ENCODE measurements at places on chromosomes 2 and 18.

- no peak for DNase-seq
Measured at GRCh38 chr2:16669388-16669787, 3.8 kb upstream of the CYRIA start.

DNA sequence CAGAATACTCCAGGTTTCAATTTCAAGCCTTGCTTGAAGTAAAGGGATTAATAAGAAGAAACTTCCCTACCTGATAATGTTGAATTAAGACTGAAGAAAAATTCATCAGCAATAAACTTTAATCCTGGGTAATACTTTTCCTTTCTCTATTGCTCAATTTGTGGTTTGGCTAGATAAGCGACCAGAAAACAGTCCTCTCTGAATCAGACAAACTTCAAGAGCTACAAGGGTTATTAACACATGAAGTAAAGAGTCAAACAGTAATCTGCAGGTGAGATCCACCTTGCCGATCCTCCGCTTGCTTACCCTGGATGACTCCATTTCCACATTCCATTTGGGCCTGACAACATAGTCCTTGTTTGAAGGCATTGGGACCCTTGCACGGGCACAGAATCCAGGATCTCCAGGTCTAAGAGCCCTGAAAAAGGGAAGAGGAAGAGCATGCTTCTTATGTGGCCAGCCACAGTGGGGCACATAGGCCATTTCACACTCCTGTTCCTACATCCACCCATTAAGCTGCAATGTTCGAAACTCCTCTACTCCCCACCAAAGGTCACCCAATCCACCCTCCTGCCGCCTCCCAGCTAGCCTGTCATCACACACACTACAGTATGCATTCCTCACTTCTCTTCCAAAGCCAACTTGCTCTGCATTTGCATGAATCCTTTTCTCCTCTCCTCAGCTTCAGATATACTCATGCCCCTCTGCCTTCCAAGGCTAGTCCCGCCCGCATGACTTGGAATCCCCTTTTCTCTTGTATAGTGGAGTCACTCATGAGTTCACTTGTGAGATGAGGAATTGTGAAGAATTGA lies 39.8 kb downstream of the IWS1 start:
- no peak for DNase-seq

GRCh38 chr2:160417745-160418397 lies 75.7 kb downstream of the RBMS1 start:
- DNase-seq = peak; percentile 88

GRCh38 chr2:72349016-72349415 lies 201.4 kb upstream of the CYP26B1 start:
- DNase-seq = no peak

GRCh38 chr18:7601246-7601615 lies 34.1 kb downstream of the PTPRM start:
- no peak for DNase-seq

GRCh38 chr2:53452400-53452799 lies 315.2 kb upstream of the CHAC2 start:
- no peak for DNase-seq

GRCh38 chr2:23380562-23381065 lies 4.4 kb upstream of the KLHL29 start:
- DNase-seq = no peak

GRCh38 chr18:59344996-59345395 lies 14.1 kb downstream of the LMAN1 start:
- DNase-seq = no peak

DNA sequence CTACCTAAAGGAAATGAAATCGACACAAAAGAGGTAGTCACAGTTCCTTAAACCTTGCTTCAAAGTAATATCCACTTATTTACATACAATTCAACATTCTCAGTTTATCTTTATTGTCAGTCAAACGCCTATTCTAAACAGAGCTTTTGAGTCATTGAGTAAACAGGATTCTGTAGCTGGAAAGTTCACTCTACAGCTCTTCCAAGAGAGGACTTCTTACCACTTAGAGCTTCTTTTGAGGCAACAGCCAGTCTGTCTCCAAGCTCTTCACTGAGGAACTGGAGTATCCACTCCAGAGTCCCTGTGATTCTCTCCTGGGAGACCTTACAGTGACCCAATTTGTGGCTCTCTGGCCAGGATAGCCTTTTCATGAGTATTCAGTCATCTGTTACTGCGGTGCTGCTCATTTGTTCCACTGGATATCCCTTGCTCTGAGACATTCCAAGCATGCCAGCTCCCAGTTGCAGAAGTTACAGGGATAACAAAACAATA lies 210.9 kb upstream of the OSR1 start:
- DNase-seq = no peak

DNA sequence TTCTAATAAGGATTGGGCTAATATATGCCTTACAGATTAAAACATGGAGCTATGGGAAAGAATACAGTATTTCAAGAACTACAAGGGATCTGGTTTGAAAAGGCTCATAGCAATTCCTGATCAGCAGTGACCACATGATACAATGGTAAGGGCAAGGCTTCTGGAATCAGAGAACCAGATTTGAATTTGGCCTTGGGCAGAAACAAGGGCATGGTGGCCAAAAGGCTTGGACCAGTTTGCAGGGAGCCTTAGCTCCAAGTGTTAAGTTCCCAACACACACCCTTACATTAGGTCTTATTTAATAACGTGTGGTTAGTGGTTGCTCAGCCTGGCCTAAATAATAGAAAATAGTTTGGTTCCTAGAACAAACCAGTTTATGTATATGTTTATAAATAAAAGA lies 87.7 kb downstream of the ZAP70 start:
- no peak for DNase-seq

DNA sequence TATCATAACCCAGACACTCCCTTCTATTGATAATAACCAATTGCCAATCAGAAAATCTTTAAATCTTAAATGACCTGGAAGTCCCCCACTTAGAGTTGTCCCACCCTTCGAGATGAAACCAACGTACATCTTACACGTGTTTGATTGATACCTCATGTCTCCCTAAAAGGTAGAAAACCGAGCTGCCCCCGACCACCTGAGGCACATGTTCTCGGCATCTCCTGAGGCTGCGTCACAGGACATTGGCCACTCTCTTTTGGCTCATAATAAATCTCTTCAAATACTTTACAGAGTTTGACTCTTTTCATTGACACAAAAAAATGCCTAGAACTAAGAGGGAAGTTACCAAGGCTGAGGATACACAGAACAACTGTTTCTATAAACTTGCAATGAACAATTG lies 190.0 kb downstream of the RTP5 start:
- DNase-seq = no peak

DNA sequence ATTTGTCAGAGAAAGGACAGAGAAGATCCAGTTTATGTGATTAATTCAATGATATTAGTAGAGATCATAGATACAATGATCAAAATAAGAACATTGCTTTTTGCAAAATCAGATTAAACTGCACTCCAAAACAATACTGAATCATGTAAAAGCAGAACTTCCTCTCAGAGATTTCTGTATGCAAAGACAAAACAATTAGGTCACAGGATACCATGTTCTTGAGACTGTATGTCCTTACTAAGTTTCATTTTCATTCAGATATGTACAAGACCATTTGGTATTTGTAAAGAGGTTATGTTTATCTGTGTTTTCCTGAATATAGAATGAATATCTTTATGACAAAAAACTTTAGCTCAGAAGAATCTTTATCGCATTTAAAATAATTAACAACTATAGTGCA lies 161.8 kb downstream of the DLGAP1 start:
- DNase-seq = no peak

GRCh38 chr2:118251427-118251826 lies 163.2 kb downstream of the INSIG2 start:
- peak; percentile 28 for DNase-seq

- peak; percentile 59 for DNase-seq
Measured at GRCh38 chr2:168632709-168633121, 169.7 kb upstream of the NOSTRIN start.

DNA sequence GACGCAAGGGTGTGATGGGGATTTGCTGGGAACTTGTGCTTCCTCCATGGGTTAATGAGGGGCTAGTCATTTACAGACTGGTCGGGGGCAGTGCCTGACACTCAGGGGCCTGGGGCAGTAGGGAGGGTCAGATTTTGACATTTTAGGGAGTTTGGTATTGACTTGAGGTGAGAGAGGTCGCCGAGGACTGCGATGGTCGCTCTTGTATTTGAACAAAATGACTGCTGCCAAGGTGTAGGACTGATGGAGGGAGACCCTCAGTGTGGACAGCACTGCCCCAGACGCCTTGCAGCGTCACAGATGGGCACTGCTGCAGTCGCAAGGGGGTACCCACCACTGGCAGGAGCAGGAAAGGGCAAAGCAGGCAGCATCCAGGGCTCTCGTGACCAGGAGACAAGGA lies 182.9 kb downstream of the RTP5 start:
- no peak for DNase-seq

- no peak for DNase-seq
Measured at GRCh38 chr2:94874277-94874997, 3.2 kb downstream of the TEKT4 start.

DNA sequence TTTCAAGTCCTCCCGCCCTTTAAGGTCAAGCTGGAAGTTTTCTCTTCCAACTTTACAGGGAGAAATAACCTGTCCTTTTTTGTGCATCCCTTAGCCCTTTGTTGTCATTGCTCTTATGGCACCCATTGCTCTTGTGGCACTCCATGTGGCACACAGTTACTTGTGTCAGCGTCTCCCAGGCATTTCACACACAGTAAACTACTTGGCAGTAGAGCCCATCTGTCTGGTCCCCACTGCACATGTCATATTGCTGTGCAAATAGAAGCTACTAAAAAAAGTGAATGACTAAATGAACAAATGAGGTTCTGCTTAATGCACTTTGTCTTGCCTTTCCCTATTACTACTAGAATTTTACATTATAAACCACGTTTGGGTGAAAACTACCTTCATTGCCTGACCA lies 149.3 kb downstream of the EML6 start:
- no peak for DNase-seq

- DNase-seq = no peak
Measured at GRCh38 chr2:158337018-158337417, 119.5 kb downstream of the CCDC148 start.

DNA sequence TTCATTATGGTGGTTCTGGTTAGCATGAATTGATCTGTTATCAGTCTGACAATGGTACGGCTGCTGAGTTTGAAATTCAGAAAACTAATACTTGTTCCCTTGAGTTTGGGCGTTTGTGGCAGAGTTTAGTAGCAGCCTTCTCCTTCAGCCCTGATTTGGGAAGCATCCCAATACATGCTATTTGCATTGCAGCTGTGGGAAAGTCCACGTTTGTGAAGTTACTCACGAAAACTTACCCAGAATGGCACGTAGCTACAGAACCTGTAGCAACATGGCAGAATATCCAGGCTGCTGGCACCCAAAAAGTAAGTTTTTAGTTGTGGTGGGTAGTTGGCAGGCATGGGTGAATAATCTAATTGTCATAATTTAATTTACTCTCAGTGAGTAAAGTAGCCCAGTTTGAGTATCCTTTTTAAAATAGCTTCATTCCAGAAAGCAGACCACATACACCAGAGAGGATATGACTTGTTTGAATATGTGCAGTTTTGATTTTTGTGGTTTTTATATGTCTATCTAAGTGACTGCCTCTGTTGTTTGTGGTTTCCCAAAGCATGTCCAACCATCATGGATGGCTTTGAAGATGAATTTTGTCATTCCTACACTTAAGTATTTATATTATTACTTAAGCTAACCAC lies 12.2 kb downstream of the DGUOK start:
- DNase-seq = no peak

GRCh38 chr2:24121469-24121868 lies 1.7 kb downstream of the PFN4 start:
- peak; percentile 39 for DNase-seq

DNA sequence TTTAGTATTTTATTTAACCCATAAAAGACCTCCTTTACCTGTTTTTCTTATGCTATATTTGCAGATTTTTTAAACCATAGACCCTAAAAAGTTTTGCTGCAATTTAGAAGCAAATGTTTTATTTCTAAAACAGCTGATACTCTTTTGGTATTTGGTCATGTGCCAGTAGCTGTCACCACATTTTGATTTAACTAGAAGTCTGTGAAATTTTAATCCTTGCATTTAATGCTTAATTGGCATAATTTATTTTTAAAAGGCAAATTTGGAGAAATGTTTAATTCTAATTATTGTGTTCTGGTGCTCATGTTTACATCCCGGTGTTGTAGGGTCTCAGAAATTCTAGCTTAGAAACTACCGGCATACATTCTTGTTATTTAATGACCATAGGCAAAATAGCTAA lies 111.8 kb downstream of the TTC27 start:
- no peak for DNase-seq

DNA sequence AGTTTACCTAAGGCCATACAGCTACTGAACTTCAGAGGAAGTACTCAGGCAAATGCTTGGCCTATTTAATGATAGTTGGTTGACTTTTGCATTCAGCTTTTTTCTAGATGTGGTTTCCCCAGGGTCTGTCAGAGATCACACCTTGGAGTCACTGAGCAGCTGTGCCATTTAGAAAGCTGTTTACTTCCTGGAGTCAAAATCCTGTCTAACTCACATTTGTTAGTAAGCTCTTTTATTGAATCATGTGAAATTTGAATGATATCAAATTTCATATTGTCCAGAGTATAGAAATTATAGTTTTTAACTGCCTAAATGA lies 7.6 kb upstream of the TRIB2 start:
- no peak for DNase-seq

DNA sequence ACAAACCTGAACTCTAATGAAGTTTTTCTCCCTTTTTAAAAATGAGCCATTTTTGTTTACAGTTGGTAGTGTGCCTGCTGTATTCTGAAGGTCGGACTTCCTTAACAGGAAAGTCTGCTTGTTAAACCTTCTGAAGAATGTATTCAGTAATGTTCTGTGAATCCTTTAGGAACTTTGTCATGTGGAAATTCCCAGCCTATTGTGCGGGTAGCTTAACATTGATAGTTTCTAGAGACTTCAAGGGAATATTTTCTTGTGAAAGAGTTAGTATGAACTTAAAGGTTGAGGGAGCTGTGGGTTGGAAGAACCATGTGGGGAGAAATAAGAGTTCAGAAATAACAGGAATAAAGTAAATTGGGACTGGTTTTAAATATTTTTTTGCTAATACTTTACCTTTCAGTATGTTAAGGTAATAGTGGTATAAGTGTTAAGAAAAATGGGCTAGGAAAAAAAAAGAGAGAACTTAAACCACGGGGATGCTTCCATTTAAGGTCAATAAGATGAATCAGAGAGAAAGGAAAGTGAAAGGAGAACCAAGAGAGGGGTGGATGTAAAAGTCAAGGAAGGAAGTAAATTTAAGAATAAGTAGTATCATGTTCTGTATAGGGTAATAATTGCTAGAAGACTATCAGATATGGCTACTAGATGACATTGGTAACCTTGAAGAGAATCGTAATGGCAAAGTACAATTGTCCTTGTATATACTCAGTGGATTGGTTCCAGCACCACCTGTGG lies 90.5 kb downstream of the PMS1 start:
- DNase-seq = no peak

DNA sequence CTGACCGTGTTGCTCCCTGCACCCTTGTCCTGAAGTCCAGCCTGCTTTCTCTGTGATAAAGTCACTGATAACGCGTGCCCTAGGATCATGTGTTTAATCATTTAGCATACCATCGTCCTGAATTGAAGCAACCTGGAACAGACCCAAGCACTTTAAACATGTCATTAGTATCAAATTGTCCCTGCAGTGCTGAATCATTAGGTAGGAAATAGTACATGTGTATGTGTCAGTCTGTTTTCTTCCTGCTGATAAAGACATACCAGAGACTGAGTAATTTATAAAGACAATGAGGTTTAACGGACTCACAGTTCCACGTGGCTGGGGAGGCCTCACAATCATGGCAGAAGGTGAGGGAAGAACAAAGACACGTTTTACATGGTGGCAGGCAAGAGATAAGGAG lies 2.8 kb downstream of the ASB18 start:
- no peak for DNase-seq

Measured in umbilical cord (tissue), 2 donors.